ENCODE measurements at places on chromosomes 13 and 19.

DNA sequence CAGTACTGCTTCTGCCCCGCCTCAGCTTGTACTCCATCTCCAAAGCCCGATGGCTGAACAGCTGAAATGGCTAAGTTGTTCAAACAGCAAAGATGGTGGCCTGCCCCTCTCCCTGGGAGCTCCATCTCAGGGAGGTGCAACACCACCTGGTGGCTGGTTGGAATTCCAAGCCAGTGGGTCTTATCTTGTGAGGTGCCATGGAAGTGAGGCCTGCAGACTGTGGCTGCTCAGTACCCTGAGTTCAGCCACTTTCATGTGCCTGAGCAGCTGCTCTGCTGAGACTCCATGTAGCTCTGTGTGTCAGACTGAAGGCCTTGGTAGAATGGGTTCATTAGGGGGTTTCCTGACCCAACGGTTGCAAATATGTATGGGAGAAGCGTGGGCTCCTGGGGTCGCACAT, 67.3 kb upstream of the SPRY2 start:
- no peak for DNase-seq

GRCh38 chr13:112928972-112929782, 39.8 kb upstream of the MCF2L start:
- peak; percentile 40 for DNase-seq

- peak; percentile 53 for DNase-seq
Observed at GRCh38 chr13:44104197-44104490, 224.4 kb downstream of the LACC1 start.

DNA sequence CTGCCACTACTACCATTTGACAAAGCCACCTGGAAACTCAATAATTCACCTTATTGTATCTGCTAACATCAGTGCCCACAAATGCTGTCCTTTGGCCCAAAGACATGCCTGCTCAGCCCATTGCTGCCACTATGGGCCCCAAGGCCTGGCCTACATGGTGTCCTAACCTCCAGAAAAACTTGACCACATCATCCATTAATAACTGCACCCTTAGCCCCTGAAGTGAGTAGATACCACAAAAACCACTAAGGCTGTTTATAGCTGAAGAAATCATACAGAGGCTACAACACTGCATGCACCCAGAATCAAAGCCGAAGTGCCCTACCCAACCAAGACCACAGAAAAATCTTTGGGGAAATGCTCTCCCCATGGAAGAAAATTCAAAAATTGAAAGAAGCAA, 932.8 kb upstream of the SLITRK6 start:
- no peak for DNase-seq

DNA sequence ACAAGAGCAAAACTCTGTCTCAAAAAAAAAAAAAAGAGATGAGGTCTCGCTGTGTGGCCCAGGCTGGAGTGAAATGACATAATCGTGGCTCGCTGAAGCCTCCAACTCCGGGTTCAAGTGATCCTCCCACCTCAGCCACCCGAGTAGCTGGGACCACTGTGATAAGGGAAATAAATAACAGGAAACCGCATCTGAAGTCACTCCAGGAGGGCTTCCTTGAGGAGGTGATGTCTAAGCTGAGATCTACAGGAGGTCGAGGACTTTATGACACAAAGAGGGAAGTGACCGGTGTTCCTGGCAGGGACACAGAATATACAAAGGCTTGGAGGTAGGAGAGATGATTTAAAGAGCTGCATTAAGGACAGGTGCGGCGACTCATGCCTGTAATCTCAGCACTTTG, 8.9 kb upstream of the NR2F6 start:
- no peak for DNase-seq

DNA sequence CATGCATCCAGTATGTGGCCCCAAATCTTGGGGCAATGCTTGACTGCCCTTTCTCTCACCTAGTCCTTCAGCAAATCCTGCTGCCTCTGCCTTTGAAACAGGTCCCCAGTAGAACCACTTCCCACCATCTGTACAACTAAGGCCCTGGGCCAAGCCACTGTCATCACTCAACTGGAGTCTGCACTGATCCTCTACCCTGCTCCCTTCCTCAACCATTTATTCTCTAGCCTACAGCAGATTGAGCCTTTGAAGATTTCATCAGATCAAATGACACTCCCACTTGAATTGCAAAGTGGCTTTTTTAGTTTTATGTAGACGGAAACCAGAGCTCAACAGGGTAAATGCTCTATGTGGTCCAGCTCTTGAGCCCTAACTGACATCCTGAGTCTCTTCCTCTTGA, 43.5 kb downstream of the ATP8A2 start:
- no peak for DNase-seq

GRCh38 chr13:50873991-50874390, 30.5 kb upstream of the DLEU7 start:
- DNase-seq: no peak

DNA sequence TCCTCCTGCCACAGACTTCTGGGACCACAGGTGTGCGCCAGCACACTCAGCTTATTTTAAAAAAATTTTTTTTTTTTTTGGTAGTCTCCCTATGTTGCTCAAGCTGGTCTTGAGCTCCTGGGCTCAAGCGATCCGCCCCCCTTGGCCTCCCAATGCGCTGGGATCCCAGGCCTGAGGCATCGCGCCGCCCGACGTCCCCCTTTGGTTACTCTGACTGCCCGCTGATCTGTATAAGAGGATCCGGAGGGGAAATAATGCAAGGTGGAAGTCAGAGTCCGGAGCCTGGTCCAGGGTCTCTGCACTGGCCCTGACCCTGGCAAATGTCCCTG, 486 bp upstream of the ZNF805 start:
- DNase-seq: no peak

DNA sequence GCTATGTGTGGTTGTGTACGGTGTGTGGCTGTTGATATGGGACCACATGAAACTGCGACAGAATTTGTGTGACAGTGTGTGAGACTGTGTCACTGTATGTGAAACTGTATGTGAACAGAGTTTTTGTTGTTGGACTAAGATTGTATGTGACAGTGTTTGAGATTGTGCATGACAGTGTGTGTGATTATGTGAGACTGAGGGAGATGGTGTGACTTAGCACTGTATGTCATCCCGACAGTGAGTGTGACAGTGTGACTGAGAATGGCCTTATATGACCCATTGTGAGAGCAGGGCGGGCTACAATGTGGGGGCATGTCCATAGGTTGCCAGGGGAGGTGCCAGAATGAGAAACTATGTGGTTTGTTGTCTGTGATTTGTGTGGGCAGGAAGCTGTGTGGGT, 930 bp downstream of the ZNF583 start:
- DNase-seq: no peak

GRCh38 chr13:113393226-113393562, 29.3 kb upstream of the GRTP1 start:
- DNase-seq: no peak

- DNase-seq: peak; percentile 42
Observed at GRCh38 chr19:41000310-41000737, 9.2 kb downstream of the CYP2B6 start.

DNA sequence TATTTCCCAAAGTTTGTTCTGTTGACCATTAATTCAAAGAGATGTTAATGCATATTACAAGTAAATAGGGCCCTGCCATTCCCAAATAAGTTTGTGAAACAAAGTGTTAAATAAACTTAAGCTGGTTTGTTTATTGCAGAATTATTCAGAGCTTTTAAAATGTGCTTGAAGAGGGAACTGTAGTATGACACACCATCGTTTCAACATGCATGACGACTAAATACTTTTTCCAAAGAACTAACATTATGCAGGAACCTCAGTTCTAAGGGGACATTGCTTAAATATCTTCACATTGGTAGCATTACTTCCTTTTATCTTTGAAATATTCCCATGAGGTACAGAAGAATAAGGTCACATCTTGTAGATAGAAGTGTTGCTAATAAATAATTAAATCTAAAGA, 14.6 kb downstream of the LHFPL6 start:
- DNase-seq: no peak

DNA sequence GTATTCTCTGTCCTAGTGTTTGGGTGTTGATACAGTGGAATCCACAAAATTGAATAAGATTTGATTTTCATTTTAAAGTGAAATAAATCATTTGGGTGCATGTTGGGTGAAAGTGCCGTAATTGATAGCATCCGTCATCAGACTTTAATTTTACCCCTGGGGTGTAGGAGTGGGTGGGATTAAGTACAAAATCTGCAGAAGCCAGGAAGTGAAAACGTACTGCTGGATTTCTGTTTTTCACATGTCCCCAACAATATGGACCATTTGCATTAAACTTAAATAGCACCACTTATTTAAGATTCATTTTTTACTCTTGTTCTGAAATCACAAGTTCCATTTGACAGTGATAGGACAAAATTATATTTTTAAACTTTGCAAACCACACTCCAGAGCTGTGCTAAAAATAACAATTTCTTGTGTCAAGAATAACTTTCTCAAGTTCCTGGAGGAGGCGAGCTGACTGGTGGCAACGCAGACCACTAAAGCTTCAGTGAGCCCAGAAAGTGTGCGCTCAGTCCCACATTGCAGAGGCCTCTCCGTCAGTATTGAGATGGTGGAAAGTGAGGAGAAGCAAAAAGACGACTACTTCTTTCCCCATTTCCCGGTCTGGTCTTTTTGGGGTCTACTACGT, 71.3 kb downstream of the ARHGEF7 start:
- no peak for DNase-seq

DNA sequence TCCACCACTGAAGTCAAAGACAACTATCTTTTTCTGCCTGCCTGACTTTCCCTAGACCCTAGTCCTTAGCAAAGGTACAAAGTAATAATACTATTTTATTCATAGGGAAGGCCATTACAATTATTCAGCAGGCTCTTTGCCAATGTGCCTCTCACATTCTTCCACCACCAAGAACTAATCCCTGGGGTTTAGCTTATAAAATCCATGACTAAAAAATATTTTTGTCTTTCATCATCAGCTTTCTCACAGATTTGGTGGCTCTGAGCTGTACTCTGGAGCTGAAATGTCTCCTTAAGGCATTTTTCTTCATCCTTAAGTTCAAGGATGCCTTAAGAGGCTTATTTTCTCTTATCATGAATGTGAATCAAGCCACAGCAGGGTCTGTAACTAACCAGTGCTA, 96.1 kb downstream of the OXGR1 start:
- peak; percentile 23 for DNase-seq

- DNase-seq: no peak
Observed at GRCh38 chr13:66138172-66138811, 1091.8 kb downstream of the PCDH9 start.

DNA sequence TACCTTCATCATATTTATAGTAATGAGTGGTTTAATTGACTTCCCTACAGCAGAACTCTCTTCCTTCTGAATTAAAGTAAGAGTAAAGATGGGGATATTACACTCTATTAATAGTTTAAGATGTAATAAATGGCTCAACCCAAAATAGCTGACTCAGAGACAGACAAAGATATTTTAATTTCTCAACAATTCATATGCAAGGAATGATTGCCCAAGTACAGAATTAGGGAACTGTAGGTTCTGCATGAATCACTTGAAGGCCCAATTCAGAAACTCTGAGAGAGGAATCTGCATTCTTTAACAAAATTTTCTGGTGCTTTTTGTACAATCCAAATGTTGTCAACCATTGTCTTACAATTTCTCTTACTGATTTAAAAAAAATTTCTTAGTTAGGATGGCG, 42.9 kb upstream of the PCDH9 start:
- DNase-seq: peak; percentile 27

DNA sequence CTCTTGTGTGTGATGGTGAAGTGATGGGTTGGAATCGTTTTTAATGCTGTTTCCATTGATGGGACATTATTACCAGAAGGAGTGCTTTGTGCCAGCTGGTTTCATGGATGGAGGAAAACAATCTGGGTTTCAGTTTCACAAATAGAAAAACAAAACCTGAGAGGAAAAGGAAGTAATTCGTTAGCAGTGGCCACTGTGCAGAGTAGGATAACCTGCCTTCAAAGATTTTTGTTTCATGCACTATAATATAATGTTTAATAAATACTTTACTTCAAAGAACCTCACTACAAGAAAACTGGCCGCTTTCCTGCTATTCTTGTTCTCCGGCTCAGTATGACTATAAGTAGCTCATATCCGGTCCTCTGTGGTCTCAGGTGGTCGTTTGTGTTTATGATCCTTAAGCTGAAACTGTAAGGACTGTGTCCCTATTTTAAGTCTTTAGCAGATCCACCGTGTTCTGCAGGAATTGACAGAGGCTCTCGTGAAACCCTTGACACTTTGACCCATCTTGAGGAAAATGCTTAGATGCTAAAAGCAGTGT, 104.7 kb downstream of the GGACT start:
- no peak for DNase-seq

DNA sequence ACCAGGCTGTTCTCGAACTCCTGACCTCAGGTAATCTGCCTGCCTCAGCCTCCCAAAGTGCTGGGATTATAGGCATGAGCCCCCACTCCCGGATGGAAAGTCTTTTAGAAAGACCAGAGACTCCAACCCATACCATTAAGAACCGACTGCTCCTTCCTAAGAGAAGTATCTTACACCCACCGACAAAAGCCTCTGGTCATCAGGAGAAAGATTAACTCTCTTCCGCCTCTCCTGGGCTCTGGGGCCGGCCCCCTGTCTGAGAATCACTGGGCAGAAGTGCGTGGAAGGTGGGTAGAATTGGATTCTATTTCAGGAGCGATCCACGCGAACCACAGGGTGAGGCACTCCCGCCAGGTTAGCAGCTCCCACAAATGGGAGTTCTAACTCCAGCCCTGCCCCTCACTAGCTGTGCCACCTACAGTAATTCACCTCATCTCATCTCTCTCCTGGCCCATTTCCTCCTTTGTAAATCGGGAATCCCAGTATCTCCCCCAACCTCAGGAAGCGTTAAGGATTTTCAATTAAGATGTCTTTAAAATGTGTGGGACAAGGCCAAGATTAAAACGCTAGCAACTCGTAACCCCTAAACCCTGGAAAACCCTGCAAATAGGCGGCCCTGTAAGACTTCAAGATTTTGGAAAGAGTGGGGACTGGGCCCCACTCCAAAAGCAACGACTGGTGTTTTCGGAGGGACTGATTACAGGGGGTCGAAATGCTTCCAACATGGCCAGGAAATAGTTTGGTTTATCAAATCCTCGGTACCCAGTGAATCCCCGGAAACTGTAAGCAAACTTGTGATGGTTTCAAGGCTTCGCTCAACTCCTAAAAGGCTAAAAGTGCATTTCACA, 1.3 kb downstream of the HNRNPL start:
- no peak for DNase-seq

- DNase-seq: peak; percentile 2
Observed at GRCh38 chr19:3656073-3656746, 29.6 kb upstream of the CACTIN start.

GRCh38 chr13:91056746-91057145, 290.7 kb upstream of the MIR17HG start:
- DNase-seq: no peak
